GM18507 (cell line): ENCODE measurements at places on chromosomes 2 and 18.

DNA sequence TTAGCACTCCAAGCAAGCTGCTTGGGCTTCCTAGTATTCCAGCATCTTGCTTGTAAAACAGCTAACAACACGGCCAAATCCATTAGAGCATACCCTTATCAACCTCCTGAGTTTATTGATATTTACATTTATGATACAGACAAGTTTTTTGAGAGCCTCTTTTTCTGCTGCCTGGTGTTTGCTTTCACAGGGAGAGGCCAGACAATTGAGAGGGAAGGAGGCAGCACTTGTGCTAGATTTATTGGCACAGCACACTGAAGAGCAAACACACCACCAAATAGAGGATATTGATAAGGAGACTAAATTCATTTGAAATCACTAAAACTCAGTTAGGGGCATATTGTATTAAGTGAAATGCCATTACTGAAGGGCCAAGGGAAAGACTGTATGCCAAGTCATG, 1142.3 kb upstream of the FANCL start:
- DNase-seq, result no peak

DNA sequence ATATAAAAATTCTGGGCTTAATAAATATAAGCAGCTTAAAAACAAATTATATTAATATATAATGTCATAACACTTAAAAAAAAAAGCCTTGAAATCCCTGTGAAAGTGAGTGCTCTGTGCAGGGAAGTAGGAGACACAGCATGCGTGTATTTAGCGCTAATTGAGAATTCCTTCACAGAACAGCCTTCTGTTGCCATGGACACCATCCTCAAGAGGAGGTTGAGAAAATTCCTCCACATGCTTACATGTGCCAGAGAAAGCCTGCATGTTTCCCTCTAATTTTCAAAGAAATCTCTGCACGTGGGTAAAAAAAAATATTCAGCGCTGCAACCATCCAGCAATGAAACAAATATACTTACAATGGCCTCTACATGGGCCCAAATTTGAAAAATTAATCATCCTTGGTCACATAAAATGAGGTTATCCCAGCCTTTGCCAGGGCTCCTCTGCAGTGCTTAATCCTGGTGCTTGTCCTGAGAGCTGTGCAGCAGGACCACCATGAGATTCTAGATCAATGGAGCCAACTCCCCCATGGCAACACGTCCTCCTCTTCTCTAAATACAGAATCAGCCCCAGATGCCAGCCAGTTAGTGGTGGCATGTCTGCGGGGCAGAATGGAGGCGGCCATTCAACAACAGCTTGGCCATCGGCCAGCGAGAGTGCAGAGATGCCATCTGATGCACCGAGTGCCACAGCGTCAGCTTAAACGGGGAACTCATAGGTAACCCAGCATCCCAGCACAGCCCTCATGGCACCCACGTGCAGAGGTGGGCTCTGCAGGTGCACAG, 228.0 kb downstream of the MYT1L start:
- DNase-seq, result no peak

GRCh38 chr18:55166260-55166598, 207.0 kb upstream of the CCDC68 start:
- no peak for DNase-seq

DNA sequence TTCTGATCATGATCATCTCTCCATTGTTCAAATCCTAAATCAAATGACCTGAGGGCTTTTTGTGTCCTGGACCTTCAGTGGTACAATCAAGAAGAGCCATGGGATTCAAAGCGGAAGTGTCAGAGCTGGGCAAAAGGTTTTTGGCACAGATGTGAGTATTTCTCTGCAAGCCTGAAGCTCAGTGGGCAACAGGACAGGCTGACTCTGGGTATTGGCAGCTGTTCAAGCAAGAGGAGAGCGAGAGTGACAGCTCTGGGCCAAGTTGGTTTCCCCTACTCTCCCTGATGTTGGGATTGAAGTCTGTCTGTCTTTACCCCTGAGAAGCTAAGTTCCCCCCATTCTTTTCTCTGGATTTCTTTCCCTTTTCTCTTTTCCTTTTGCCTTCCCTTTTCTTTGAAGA, 33.3 kb downstream of the DSEL start:
- no peak for DNase-seq

GRCh38 chr2:215794829-215795546, 218.4 kb downstream of the MREG start:
- DNase-seq, result no peak

GRCh38 chr18:61606759-61607158, 273.5 kb downstream of the CDH20 start:
- DNase-seq, result no peak

DNA sequence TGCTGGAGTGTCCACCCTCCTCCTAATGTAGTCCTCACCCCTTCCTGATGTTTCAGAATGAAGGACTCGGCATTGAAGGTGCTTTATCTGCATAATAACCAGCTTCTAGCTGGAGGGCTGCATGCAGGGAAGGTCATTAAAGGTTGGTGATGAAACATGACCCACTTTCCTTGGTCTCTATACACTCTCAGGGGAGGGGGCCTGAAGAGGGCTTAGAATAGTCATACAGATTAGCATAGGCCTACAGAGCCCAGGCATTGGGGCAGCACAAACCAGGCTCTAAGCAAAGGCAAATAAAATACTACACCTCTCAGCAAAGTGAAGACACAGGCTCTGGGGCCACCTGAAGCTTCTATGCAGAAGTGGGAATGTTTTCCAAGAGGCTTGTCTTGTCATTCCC, 1.8 kb downstream of the IL36RN start:
- no peak for DNase-seq

DNA sequence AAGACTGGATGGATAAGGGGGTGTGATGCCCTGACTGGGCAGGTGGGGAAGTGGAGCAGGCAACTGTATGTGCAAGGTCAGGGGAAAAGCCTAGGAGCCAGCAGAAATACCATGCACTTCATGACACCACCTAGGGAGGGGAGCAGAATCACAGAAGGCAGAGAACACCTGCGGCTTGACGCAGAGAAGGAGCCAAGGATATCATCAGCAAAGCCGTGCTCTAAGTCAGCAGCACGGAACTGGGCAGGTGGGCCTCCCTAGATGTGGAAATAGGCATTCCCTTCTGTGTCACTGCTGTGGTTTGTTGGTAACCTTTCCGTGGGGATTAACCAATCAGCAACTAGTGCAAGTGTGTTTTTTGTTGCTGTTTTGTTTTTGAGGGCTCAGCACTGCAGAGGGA, 41.3 kb downstream of the HDLBP start:
- DNase-seq, result no peak

- DNase-seq, result no peak
Observed at GRCh38 chr2:39408351-39409136, 28.5 kb downstream of the MAP4K3 start.
